ENCODE measurements at places on chromosomes 5 and 9. TPM values are rescaled to one million over a fixed set of nuclear protein-coding genes. Genes with fewer than 3 reads are reported as not detected.
A peak's percentile ranks its signal among the peaks of the same experiment; 100 is the strongest.

Gene FCN2
- total RNA-seq: not detected

DNA sequence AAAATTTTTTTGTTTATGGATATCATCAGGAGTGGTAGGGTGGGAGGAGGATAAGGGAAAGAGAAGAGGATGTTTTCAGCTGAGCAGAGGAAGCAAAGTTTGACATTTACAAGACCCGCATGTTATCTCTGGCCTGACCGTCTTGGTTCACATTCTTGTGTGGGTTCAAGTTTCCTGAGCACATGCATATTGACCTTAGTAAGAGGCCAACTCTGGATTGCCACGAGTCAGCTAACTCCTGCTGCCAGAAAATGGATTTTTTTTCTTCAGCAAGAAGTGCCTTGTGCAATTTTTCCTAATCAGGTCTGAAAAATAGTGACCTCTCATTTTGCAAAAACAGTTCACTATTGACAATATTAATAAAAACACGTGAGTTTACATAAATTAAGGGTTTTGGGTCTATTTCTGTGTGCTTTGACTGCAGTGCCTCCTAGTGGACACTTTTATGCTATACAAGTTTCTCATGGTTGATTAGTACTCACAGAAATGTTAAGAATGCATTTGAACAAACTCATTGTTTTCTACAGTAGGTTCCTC is 27.1 kb upstream of the BASP1 start:
- no peaks in the 10 kb centered on the region for H3K36me3 ChIP-seq
- H3K4me3 ChIP-seq: peak overlapping the region; percentile 11
- peaks cover 47% of the 10 kb centered on the region for H3K4me1 ChIP-seq

DNA sequence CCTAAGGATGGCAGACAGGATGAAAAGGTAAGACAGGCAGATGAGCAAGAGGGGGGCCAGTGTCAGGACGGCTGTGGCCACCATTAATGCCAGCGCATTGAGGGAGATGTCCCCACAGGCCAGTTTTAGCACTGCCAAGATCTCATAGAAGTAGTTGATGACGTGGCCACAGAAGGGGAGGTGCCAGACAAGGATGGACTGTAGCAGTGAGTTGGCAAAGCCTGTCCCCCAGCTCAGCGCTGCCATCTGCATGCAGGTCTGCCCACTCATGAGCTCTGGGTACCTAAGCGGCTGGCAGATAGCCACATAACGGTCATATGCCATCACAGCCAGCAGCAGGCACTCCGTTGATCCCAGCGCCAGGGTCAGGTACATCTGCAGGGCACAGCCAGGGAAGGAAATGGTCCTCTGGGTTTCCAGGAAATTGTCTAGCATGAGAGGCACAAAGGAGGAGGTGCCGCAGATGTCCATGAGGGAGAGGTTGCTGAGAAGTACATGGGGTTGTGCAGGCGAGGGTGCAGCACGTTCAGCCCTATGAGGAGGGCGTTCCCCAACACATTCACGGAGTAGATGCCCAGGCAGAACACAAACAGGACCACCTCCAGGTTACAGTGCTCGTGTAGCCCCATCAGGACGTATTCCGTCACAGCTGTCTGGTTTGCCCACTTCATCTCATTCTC is 10.8 kb downstream of the OR13J1 start:
- H3K4me3 ChIP-seq: no peak overlapping the region
- peak; percentile 67 for DNase-seq
- no peaks in the 10 kb centered on the region for H3K36me3 ChIP-seq

- H3K4me3 ChIP-seq: no peak overlapping the region
- no peaks in the 10 kb centered on the region for H3K27me3 ChIP-seq
- H3K36me3 ChIP-seq: no peaks in the 10 kb centered on the region
- H3K4me1 ChIP-seq: no peaks in the 10 kb centered on the region
- no peak for DNase-seq
These were observed 620.5 kb downstream of the TLR4 start for GRCh38 chr9:118324706-118325105.

DNA sequence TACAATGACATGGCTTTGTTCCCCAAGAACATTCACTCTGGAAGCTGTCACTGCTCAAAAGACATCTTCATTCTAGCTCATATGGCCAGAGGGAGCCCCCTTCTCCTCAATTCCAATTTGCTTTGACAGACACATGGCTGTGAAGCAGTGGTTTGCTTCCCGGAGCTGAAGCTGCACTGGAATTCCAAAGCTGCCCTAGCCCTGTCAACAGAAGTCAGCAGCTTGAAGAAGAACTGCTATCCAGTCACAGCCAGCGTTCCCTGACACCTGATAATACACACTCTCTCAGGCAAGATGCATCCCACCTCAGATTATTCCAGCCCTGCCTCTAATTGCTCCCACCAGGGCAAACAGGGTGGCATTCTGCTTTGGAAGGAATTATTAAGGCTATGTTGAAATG is 93.7 kb downstream of the SEMA5A start:
- H3K27ac ChIP-seq: no peak overlapping the region
- no peak overlapping the region for H3K4me3 ChIP-seq
- no peaks in the 10 kb centered on the region for H3K36me3 ChIP-seq
- no peak for DNase-seq

GRCh38 chr9:132578367-132578932 is 4.0 kb upstream of the BARHL1 start:
- peaks cover 64% of the 10 kb centered on the region for H3K27me3 ChIP-seq
- DNase-seq: no peak
- H3K36me3 ChIP-seq: no peaks in the 10 kb centered on the region
- no peak overlapping the region for H3K27ac ChIP-seq
- H3K4me3 ChIP-seq: no peak overlapping the region

Data from GM23248 (cell line).